AG10803 (cell line): ENCODE measurements at places on chromosomes 6 and 20.
A peak's percentile ranks its signal among the peaks of the same experiment; 100 is the strongest.

DNA sequence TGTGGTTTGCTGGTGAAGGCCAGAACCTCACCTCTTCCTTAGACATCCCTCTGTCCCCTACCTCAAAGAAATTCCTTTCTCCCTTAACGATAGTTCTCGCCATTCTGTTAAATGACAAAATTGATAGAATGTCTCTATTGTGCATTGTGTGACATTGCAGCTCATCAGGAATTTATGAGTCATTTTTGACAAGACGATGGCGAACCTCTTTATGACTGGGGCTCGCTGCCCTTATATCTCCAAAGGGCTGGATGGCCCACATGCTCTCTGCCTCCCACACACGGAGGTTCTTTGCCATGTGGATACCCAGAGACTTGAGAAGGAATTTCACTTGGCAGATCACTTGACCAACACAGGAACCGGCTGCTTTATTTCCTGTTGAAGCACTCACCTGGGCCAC is 66.8 kb upstream of the RPS6KA2 start:
- no peak for DNase-seq

DNA sequence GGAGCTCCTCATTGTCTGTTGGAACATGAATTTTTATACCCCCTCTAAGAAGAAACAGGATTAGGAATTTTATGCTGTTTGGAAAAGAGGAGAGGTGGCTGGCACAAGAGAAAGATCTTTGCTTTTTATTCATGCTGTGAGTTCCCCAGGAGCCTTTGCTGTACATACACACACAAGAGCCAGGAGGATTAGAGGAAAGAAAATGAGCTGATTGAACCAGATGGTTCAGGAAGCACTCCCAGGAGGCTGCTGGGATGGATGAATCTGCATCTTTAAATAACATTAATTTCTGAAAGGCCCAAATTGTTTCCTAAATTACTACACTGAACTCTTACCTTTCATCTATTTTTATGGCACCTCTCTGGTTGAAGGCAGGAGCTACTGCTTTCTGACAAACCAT is 20.1 kb upstream of the TCP11 start:
- no peak for DNase-seq

DNA sequence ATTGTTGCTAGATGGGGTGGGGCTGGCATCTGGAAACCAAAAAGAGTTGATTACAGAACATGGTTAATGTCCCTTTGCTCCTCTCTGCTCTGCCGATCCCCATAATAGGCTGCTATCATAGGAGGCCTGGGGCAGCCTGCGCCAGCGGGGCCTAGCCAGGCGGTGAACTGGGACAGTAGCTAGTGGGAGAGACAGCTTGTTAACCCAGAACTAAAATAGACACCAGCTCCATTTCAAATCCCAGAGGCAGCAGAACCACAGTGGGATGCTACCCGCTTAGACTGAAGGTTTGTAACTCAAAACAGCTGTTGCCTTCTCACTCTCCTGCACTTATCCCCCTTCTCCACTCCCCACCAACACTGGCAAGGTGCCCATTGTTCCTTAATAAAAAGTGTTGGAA is 98.5 kb downstream of the SSR1 start:
- no peak for DNase-seq

- no peak for DNase-seq
These were observed 64.7 kb upstream of the RPS6KA2 start for GRCh38 chr6:166691746-166692145.

GRCh38 chr6:161748535-161749416 is 474.9 kb upstream of the AGPAT4 start:
- DNase-seq: no peak

DNA sequence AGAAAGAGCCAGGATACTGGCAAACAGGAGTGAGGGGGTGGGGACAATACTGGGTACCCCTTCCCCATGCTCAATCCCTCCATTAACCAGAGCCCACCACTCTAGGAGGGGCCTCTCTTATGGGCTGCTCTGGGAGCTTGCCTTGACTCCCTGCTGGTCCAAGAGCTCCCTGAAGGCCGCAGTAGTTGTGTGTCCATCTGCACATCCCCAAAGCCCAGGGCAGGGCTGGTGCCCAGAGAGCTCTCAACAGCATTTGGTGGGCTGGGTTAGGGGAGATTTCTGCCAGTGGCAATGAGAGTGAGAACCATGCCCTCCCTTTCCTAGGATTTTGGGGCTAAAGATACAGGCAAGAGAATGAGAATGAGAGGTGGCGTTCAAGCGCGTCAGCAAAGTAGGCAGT is 230.6 kb upstream of the PMEPA1 start:
- no peak for DNase-seq

- no peak for DNase-seq
These were observed 143.7 kb downstream of the MOXD1 start for GRCh38 chr6:132257561-132257960.

GRCh38 chr20:47124181-47124717 is 229.6 kb downstream of the EYA2 start:
- peak; percentile 25 for DNase-seq

DNA sequence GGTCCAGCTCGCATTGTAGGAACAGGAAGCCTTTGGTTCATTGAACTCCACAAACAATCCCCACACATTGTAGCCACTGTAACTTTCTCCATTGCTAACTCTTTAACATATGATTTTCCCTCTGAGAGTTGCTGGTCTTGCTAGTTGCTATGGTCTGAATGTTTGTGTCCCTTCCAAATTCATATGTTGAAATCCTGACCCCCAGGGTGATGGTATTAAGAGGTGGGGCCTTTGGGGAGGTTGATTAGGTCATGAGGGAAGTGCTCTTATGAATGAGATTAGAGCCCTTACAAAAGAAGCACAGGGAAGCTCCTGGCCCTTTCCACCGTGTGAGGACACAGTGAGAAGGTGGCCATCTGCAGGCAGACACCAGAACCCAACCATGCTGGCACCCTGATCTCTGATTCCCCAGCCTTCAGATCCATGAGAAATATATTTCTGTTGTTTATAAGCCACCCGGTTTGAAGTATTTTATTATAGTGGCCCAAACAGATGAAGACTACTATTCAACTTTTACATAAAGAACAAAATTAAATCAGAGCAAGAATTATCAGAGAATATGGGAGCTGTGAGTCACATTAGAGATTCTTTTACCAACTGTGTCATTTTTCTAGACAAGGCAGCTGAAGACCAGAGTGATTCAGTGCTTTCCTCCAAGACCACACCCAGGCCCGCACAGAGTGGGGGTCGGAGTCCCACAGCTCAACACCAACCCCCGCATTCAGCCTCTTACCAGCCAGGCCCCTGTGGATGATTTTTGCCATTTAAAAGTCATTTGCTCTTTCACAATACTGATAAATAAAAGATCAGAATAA is 143.0 kb downstream of the SAMD5 start:
- peak; percentile 21 for DNase-seq

- DNase-seq: peak; percentile 68
These were observed 206.9 kb downstream of the IBTK start for GRCh38 chr6:82040405-82041221.

DNA sequence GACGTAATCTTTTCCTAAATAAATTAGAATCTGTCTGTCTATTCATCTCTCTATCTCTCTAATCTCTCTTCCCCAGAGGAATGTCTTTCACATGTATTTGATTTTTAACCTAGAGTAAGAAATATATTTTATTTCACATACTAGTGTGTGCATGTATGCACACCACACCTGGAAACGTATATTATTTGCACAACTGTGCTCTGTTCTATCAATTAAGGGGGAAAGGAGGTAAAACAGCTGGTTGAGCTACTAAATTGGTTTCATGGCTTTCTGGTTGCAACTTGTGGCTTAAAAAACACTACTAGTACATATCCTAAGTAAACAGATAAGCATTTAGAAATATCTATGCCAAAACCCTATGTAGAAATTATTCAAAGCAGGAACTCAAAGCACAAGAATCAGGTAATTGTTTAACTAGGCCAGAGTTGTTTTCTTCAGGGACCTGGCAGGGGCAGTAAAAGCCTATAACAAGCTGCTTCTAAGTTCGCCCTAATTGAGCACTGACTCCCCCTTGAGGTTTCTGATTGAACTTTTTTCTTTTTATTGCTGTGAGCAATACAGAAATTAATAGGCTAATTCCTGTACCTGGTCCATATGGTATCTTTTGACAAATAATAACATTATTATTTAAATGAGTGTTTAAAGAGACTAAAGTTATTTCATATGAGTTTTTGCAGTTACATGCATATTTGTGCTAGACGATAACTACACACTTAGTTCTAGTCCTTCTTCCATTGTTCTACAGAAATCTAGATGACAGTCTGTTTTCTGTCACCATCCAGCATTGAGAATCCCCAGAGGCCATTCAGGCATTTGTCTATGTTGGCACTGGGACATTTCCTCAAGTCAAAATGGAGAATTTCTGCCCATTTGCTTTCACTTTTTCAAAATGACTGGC is 88.6 kb downstream of the MCHR2 start:
- peak; percentile 67 for DNase-seq

DNA sequence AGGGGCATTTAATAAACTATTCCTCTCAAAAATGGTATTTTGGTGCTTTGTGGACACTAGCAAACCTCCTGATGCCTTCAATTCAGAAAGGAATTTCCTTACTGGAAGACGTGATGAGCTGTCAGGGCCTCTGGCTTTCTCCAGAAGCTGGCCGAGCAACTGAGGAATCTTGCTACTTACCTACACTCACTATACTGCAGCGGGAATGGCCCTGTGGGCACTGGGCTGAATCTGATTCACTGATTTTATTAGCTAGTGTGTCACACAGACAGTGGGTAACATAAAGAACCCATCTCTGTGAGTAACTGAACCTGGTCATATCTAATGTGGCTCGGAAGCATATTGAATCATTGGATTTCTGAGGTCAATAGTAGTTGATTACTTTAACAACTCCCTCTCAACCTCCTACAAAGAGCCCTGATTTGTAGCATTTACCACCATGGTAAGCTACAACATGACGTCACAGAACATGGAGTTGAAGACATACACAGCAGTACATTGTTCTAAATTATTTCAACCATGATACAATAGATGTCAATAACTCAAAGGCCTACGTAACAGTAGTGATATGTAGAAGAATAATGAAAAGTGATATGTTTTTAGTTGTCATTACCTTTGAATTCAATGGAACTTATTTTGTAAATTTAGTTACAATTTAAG is 232.1 kb downstream of the SYNE1 start:
- no peak for DNase-seq

GRCh38 chr6:134046054-134046453 is 6.4 kb downstream of the SLC2A12 start:
- no peak for DNase-seq

DNA sequence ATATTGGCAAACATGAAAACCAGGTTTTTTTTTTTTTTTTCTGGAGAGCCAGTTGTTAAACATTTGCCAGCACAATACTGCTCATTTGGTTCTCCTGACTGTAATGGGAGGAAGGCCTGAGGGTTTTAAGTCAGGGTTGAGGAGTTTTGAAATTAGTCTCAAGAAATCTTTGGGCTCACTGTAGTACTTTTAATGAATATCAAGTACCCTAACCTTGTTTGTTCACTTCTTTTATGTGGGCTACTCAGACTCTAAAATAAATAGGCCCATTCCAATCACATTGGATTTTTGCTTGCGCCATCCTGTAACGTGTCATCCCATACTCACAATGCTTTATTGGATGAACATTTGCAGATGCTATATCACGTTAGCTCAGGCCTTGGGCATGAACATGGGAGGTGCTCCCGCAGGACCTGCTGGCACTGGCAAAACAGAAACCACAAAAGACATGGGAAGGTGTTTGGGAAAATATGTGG is 146.9 kb downstream of the DNAH8 start:
- DNase-seq: no peak

- DNase-seq: no peak
These were observed 73.3 kb upstream of the SASH1 start for GRCh38 chr6:148269386-148269785.

DNA sequence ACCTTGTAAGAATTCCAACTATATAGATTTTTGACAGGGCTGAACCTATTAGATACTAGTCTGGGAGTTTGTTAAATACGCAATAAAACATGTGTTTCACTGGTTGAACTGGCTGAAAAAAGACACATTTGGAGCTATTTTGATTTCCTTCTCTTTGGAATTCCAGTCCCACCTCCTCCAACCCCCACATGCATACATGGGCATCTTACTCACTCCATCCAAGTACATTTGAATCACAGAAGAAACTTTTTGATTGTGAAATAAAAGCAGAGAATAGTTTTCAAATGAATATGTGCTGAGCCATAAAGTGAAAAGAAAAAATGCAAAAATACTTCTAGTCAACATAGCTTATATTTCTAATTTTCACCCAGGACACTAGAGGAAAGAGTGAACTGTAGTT is 33.9 kb upstream of the STXBP5 start:
- DNase-seq: peak; percentile 98

DNA sequence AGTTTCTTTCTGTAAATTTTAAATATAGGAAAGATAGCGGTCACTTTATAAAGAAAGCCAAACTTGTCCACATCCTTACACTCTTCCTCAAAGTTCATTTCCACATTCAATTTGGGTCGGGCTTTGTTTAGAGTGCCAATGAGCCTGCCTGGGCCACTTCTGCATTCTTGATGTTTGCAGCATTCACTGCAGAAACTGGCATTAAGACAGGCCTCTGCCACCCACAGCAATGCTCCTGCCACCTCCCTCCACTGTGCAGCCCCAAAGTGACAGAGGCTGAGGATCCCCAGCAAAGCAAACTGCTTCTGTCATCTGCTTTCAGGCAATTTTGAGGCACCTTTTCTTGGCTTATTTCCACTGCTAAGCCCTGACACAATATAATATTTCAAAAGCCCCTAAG is 61.2 kb downstream of the TNFAIP3 start:
- no peak for DNase-seq
